EH (cell line): ENCODE measurements at places on chromosomes 5 and 9.
A peak's percentile ranks its signal among the peaks of the same experiment; 100 is the strongest.

- DNase-seq, result no peak
Observed at GRCh38 chr5:52452098-52452497, 335.6 kb upstream of the ITGA1 start.

DNA sequence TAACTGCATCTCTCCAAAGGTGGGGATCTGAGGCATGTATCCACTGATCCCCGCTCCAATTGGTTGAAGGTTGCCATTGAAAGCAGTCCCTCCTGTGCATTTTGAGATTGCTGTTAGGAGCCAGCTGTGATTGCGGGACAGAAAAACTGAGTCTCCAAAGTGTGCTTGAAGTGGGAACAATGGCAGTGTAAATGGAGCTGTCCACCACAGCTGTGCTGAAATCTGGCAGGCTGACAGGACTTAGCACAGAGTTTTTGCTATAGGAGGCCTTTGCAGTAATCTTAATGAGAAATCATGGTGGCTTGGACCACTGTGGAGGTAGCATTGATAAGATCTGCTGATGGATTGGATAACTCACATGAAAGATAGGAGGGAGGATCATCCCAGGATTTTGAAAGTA is 3.3 kb downstream of the RNF20 start:
- DNase-seq, result peak; percentile 53

DNA sequence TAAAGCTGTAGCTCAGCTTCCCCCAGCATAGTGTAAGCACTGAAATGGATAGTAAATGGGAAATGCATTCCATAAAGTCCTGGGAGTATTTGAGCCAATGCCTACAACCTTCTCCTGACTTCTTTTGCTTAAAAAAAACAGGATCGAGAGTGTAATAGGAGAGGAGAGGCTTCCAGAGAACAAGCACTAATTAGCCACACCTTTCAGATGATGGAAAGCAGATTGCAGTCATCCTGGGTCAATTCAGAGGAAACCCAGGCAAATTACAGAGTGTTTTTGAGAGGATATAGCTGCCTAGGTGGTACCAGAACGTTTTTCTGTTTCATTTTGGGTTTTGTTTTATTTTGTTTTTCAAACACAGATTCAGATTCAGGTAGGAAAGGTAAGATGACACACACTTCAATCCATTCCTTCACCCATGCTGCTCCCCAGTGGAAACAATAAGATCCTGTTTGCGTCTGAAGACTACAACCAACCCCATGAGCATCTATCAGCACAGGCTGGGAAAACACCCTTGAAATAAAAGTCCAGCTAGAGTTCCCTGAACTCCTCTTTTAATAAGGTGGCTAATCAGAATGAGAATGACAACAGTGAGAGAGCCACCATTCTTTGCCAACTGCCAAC is 95.6 kb downstream of the RFK start:
- DNase-seq, result peak; percentile 15

- no peak for DNase-seq
Observed at GRCh38 chr5:110297152-110297670, 429.3 kb downstream of the TMEM232 start.

DNA sequence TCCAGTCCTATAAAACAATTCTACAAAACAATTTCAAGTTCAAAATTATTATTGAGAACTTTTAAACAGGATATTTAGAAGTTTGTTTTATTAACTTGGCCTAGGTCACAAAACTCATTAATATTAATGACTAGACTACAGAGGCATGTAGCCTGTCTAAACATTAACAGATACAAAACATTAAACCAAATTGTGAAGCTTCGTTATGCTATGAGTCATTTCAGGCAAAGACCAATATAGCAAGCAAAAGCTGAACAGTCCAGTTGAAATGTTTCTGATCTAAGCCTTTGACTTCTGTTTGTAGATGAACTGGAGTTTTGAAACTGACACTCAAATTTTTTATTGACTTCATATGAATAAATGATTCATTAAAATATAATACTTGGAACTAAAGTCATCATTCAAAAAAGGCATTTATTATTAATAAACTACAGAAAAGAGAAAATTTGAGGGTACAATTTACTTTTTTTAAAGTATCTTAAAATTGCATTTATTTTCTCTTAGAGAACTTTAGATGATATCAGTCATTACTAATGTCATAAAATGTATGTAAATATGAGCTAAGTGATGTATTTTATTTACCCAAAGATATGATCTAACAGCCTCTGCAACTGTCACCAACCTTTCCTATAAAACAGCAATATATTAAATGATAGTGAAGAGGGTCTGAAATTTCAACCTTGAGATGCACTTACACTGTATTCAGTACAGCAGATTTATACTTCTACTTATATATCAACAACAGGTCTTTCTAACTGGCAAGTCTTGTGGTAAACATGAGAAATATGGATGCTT is 188.8 kb downstream of the COMMD10 start:
- peak; percentile 61 for DNase-seq

GRCh38 chr5:158430166-158430797 is 571.3 kb upstream of the CLINT1 start:
- DNase-seq, result no peak

GRCh38 chr9:126398403-126399058 is 71.9 kb downstream of the MVB12B start:
- peak; percentile 54 for DNase-seq

DNA sequence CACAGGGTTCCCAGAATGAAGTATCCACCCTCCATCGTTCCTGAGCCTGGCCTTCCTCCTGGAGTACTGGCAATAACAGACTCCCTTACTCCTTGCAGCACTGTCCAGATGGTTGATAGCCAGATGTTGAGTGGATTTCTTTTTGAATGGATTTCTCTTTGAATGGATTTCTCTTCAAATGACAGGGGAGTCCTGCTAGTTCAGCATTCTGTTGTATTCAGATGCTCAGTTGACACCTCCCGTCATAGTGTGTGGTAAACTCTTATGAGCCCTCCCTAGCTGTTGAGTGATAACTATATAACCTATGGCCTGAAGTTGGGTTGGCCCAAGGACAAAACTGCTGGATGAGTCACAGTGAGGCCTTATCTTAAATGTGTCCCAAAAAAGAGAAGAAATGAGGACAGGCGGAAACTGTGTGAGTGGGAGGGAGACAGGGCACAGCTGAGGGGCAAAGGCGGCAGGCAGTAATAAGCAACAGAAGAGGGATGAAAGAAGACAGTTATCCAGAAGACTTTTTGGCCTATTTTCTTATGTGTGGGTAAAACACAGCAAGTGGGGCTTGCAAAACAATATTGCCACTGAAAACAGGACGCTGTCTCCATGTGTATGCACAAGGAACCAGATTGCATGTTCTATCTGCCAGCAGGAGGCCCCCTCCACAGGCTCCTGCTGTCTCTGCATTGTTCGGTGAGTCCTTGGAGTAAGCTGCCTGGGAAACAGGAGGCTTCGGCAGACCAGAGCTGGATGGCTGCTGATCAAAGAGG is 209.5 kb upstream of the S1PR3 start:
- DNase-seq, result peak; percentile 56

- DNase-seq, result no peak
Observed at GRCh38 chr9:11549311-11549794, 936.6 kb upstream of the PTPRD start.

DNA sequence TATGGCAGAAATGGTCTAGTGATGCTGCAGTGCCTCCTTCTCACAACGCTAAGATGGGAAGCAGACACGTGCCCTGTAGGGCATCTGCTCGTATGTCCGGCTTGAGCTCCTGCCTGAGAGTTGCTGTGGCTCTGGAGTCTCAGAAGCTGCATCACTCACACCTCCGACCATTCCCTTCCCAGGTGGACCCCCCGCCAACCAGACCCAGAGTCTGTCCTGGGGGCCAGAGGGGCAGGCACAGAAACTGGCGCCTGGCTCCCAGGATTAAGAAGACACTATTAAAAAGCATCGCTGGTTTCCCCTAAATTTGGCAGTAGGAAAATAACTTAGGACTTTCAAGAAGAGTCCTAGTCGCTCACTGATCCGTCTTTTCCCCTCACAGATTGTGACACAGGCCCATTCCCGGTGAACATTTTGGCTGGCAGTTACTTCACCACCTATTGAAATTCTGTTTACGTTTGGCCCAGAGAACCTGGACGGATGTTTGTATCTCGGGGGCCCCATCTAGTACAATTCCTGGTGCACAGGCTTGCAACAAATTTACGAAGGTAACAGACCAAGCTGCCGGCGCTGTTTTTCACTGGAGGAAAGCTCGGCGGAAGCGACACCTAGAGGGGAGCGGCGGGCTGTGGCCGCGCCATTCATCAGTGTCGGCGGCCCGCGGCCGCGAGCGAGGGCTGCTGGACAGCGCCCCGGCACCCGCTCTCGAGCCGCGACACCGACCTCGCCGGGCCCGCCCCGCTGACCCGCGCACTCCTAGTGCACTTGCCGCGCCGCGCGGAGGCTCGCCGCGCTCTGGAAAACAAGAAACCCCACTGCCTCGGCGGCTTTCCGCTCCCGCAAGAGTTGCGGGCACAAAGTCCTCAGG is 1.6 kb downstream of the FSTL4 start:
- peak; percentile 49 for DNase-seq

DNA sequence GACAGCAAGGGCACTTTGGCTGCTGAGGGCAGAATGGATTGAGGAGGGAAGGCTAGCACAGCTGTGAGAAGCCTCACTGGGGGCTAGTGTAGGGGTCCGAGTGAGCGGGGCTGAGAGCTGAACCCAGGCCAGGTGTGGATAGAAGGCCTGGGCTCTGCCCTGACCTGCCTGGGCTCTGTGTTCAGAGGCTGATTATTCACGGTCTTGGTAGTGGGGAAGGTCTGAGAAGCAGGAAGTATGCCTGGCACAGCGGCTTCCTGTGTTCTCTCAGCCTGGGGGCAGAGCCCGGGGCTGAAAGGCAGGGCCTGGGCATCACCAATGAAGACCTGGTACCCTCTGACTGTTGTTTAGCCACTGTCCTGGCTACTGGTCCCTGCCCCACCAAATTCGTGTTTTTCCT is 136.4 kb upstream of the TBC1D2 start:
- DNase-seq, result no peak

DNA sequence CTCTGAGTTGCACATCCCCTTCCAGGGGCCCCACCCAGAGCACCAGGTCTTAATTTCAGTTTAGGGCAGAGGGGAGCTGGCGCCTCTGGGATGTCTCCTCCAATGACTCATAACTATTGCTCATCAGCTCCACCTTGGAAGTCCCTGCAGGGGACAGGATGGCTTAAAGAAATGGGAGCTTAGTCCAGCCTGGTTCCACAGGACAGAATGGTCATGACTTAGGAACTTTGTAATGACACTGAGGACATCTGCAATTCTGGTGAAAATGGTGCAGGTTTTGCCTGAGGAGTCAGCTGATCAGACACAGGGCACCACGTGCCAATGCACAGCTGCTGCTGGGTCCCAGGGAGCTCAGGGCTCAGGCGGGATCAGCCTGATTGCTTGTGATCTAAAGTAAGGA is 16.4 kb upstream of the PPP1R26 start:
- peak; percentile 66 for DNase-seq

DNA sequence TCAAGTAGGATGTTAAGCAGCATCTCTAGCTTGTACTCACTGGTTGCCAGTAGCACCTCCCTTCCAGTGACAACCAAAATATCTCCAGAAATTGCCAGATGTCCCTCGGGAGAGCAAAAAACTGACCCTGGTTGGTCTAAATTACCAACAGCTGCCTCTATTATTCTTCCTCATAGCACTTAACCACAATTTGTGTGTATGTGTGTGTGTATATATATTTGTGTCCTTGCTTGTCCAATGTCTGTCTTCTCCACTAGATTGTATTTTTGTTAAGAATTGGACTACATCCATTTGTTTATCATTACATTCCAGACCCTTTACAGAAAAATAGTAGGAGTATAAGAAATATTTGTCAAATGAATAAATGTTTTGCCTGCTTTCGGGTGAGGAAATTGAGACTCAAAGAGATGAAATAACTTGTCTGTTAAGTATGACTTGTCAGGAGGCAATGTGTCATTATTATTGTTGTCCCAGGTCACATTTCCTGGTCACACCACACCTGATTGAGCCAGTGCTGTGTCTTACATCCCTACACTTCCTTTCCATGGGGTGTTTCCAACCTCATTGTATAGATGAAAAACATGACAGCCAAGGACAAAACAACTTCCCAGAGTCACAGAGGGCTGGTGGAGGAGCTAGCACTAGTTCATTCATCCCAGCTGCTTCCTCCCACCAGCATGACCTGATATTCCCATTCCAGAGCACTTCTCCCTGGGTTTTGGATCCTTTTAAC is 11.4 kb upstream of the GRPEL2 start:
- DNase-seq, result peak; percentile 60

DNA sequence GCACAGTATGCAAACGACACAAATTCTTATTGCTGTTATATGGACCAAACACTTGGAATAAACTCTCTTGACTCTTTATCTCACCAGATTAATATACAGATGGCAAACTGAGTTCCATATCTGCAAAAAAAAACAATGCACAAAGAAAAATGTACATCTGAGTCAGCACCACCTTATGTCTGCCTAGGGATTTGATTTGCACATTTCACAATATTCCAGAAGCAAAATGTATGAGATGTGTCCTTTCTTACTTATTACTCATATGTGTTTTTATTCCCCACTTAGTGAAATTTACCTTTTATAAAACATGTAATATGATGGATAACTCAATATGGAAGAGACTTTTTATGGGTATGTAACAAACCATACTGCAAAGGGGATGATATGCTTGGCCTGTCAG is 236.9 kb downstream of the GLIS3 start:
- DNase-seq, result no peak

DNA sequence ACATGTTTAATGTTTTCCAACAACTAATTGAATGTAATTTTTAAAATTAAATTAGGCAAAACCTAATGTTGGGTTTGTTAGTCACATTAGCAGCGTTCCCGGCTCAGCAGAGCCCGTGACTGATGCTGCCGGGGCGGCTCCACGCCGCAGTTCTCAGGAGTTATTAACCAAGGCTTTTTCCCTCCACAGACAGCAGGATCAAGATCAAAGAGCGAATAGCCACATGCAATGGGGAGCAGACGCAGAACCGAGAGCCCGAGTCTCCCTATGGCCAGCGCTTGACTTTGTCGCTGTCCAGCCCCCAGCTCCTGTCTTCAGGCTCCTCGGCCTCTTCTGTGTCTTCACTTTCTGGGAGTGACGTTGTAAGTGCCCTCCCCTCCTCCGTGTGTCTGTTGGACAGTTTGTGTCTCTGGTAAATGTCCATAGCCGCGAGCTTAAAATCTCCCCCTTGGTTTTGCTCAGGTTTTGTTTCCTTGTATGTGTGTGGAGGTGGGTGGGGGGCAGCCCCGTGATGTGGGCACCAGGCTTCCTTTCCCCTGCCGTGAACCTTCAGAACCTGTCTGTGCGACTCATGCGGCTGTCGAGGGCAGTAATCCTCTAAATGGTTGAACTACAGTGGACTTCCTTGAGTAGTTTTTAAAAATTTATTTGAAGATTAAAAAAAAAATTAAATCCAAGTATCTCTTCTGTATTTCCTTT is 37.1 kb downstream of the TENT4A start:
- no peak for DNase-seq

DNA sequence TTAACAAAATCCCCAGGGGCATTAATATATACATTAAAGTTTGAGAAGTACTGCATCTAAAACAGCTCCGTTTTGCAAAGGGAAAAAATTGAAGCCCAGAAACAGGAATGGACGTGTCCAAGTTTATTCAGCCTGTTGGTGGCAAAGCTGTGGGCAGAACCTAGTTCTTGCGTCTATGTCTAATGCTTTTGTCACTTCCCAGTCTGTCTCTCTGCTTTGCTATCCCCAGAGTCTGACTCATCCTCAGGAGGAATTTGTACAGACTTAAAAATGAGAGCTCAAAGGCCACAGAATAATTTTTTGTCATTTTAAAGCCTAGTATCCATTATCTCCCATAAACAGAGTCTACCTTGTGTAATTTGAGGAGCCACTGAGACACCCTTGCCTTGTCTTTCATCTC is 330.9 kb upstream of the GRIA1 start:
- peak; percentile 68 for DNase-seq
